Activated CD4-positive, alpha-beta T cell treated with anti-CD3 and anti-CD28 coated beads for 48 hours (primary cell): ENCODE measurements at places on chromosomes 4 and X.

DNA sequence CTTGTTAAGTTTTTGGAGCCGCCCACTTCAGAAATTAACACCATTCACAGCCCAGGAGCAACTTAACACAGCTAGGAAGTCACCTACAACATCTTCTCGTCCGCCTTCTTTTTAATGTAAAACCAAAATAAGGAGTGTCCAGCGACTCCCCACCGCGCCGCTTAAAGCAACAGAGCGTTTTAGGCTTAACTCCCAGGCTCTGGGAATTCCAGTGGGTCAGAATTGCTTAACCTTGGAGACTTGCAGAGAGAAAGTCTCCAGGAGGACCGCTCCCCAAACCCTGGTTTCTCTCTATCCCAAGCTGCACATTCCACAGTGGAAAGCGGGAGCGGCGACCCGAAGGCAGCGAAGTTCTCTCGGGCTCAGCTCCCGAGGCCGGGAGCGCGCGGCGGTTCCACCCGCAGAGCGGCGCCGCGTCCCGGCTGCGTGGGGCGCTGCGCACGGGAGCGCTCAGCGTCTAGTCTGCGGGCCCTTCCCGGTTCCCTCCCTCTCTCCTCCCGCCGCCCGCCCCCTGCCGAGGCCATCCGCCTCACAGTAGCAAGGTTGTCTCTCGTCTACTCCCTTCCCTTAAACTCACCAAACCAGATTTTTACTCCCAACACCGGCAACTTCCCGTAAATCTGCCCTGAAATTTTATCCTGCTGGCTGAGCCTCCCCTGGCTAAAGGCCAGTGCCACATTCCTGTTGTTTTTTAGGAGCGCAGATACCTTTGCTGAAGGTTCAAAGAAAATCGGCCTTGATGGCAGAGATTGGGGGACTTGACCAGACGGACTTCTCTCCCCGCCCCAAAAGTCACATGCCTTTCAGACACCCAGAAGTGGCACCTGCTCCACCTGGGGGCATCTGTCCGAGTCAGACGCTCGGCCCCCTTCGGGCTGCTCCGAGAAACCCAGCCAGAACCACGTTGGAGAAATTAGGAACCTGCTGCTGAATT, at the start of gene RBM47:
RBM47 (minus strand) TSS at position 464 of the 934 bp plus-strand sequence. CDS start 190,971 bp downstream, outside the sequence.
- peak; percentile 49 for DNase-seq

GRCh38 chr4:185998791-185999190, 70.2 kb upstream of the TLR3 start:
- DNase-seq: no peak

- no peak for DNase-seq
These were observed 14.9 kb upstream of the DHX15 start for GRCh38 chr4:24599275-24599674.

DNA sequence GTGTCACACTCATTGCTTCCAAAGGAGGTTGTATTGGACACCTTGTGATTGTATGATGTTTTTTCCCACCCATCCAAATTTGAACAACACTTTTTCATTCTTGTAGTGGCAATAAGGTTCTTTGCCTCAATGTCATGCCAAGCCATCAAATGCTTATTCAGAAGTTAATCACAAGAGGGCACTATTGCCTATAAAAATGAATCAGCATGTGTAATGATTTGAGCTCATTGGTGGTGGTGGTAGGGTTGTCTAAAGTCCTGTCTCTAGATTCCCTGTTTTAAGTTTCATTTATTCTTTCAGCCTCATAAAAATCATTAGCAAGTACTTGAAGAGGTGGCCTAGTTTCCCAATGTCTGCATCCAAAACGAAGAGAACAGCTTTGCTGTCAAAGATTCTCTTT, 37.0 kb downstream of the IRS4 start:
- no peak for DNase-seq

- DNase-seq: no peak
These were observed 80.1 kb upstream of the STIM2 start for GRCh38 chr4:26780539-26780938.

GRCh38 chr4:3827616-3828492, 61.7 kb downstream of the ADRA2C start:
- no peak for DNase-seq
